ENCODE measurements at places on chromosomes 2 and 18.

DNA sequence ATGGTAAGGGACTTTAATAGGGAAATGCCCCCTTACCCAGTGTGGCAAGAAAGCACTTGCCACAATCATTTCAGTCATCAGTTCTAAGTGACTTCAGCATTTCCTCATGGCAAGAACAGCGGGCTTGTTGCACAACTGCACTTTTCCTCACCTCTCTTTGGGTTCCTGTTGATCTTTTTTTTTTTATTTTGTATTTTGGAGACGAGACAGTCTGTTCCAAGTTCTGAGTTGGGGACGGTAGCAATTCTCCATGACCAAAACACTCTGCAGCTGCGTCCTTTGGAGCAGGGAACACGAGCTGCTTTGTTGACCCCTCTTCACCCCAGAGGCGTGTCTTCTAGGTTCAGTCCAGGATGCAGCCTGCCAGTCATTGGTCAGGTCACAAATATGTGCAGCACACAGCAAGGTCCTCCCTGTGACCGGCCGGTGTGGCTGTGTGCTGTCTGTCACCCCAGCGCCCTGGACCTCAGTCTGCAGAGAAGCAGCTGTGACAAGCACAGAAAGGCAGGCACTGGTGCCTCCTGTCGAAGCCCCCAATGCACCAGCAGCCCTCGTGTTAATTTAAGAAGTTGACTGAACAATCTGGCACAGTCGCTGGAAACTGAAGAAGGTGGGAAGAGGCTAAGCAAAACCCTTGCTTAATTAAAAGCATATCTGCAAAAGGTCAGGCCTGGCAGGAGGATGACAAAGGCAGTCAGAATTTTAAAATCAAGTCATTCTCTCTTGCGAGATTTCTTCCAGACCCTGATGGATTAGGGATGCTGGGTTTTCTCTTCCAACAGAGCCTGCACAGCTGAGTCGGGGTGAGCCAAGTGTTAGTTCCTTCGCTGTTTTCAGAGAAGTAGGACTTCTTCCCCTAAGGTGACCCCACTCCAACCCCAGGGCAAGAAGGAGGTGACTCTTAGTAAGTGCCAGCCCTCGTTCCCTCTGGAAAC lies 96.7 kb upstream of the COPS8 start:
- DNase-seq: peak; percentile 84

GRCh38 chr18:22172120-22172582 lies 2.8 kb downstream of the GATA6 start:
- no peak for DNase-seq

GRCh38 chr18:57984490-57985115 lies 59.4 kb upstream of the NEDD4L start:
- no peak for DNase-seq

DNA sequence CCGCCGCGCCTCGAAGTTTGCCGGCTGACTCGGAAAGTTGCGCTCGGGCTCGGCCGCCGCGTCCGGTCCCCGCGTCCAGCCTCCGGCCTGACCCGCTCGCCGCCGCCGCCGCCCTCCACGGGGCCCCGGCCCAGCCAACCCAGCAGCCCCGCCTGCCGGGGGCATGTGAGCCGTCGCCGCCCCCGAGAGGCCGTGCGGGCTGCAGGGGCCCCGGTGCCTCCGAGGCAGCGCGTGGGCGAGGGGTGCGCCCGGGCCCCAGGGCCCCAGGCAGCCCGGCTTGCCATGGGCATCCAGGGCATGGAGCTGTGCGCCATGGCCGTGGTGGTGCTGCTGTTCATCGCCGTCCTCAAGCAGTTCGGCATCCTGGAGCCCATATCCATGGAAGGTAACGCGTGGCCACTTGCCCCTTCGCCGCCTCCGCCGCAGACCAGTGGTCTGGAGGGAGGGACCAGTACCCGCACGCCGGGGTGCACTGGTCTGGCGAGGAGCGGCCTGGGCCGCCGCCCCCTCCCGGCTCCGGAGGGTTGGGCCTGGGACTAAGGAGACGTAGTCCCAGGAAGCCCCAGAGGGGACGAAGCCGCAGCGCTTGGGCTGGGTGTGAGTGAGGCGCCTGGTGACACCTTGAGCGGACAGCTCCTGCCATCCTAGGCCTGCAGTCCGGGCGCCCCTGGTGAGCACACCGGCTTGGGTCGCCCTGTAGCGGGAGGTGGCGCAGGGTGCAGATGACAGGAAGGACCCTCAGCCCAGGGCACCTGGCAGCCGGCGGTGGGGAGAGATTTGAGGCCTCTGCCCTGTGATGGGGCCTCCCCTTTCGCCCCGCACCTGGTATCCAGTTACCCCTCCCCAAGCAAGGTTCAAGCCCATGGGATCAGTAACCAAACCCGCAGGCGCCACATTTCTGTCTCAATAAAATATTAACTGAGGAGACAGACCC lies 49.9 kb downstream of the KCNIP3 start:
- DNase-seq: peak; percentile 75

- DNase-seq: no peak
These were observed 37.0 kb downstream of the PIK3C3 start for GRCh38 chr18:41992066-41992465.

DNA sequence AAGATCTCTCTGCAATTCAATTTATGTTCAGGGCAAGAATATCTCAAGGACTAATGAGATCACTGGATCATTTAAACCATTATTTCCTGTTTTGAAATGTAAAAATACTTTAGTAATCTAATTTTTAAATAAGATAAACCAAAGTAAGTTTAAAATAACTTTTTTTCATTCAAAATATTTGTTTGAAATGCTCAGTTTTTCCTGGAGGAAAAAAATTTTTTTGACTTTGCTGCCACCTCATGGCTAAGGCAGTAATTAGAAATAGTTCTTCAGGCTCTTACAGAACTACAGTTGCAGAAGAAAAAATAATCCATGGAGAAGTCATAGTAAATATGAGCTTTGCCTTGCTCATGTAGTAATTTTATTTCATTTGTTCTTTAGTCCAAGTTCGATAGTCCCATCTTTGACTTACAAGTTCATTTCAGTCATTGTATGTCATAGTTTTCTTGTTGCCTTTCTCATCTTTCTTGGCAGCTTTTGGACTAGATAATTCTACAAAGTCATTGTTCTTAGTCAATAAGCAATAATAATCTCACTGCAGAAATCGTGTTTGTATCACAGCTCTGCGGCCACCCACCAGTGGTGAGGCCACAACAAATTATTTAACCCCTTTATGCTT lies 127.4 kb downstream of the DPP4 start:
- no peak for DNase-seq

DNA sequence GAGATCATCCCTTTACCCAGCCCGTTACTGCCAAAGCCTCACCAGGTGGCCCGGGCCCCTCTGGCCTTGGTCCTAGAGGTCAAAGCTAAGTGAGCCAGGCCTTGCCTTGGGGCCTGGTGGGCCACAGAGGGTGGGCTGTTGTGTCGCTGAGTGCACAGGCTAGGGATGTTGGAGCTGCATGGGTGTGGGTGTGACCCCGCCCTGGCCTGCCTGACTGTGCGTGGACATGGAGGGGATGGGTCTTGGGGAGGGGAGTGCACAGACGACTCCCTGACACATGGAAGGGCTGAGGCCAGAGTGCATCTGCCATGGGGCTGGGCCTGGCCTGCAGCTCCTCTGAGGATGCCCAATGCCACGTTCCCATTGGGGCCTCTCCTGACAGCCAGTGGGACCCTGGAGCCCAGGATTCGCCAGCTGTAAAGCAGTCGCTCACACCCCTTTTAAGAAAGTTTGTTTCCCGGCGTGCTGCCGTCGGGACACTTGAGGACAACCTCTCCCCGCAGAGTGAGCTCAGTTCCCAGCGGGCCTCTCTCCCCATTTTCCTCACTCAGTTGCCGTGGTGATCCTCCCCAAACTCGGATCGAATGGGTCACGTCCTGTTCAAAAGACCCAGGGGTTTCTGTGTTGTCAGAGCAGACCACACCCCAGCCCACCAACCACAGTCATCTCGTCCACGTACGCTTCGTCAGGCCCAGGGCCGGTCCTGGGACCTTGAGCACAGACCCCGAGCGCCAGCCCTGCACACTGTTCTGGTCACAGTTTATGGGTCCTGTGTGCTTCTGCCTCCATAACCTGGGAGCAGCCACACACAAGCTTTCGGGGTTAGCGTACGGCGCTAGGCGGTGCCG lies 93.5 kb downstream of the NFATC1 start:
- DNase-seq: no peak

DNA sequence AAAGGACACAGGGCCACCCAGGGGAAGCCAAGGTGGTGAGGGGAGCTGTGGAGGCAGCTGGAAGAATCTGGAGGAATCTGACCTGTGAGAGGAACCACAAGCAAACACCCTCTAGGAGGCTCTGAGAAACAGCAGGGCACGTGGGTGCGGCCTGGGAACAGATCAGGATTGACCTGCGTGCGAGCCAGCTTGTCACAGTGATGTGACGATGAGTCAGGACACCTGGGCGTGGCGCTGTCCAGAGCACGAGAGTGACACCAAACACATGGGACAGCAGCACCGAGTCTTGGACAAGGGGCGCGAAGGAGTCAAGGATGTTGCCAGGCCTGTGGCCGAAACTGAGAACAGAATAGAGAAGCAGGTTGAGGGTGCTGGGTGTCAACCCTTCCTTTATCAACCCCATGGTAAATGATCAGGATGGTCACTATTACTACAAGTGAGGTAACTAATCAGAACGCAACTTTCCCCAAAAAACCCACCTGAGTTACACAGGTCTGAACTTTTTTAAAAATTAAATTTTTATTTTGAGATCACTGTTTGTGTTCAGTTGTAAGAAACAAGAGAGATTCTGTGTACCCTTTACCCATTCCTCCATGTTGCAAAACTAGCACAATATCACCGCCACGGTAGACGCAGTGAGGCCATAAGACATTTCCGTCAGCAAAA lies 637 bp upstream of the SFT2D3 start:
- no peak for DNase-seq

DNA sequence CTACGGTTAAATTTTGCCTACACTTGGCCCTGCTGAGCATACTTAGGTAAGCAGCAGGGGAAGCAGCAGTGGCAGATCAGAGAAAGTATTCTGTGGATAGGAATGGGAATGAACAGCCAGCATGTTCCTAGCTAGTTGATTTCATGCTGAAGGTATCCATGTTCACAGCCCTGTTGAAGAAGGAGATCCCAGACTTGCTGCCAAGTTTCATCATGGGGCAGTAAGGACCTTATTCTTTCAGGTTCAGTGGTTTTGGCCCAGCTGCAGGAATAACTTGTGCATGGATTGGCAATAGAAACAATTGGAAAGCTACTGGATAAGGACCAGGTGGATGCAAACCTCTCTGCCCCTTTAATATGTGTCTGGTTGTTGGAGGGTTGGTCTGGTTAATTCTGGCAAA lies 98.2 kb upstream of the TMEM178A start:
- no peak for DNase-seq

DNA sequence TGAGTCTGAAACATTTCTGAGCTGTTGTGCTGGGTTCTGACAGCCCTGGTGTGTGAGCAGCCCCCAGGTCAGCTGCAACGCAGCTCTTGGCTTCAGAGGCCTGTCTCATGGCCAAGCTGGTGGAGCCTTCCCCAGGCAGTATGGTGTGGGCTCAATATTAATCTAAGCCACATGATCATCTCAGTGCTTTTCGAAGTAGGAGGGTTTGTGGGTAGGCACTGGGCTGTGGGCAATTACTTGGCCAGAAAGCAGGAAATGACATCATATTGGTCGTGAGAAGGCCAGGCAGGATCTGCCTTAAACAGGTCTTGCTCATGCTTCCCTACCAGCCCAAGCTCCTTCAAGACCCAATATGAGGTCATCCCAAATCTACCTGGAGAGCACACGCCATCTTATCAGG lies 26.9 kb downstream of the LOXHD1 start:
- peak; percentile 26 for DNase-seq

DNA sequence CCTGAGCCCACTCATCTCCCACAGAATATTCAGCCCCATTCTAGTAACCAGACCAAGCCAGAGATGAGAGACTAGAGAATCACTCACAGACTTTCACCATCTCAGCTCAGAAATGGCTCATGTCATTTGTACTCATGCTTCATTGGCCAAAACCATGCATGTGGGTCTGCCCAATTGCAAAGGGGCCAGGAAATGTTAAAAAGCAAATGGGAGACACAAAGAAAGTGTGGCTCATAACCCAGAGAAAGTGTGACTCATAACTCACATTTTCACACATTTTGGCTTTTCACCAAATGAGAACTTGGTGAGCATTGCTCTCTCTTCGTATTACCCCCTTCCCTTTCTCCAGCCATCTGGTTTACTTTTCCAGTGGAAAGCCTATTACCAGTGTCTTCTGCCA lies 66.2 kb downstream of the MDH1 start:
- no peak for DNase-seq

GRCh38 chr18:31267823-31268481 lies 50.0 kb upstream of the DSG1 start:
- DNase-seq: no peak

DNA sequence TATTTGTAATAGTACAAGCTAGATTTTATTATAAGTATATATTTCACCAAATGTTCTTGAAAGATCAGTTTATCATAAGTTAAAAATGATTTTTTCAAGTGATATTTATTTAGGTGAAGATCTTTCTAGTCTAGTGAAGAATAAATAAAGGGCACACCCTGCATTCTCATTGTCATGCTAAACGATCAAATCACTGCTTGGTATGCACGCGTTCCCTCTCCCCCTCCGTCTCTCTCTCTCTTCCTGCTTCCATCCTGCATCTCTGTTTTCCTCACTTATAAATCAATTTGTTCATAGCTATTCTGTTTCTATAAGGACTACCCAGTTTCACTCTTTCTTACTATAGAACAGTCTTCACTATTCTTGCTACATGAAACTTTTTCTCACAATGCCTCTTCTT lies 1067.4 kb downstream of the LRP1B start:
- no peak for DNase-seq

DNA sequence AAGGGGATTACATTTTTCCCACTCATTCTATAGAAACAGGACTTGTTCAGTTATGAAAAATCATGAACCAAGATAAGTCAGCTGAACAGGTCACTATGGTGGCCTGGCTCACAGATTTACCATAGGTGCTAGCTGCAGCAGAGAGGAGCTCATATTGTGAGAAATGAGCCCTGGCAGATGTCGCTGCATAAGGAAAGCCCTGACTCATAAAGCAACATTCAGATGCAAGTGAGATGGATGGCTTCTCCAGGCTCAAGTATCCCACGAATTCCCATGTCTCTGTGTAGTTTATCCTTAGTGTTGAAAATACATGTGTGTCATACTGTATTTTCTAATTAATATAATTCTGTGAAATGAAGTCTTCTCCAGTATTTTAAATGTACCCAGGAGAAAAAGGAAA lies 115.0 kb upstream of the LHCGR start:
- no peak for DNase-seq

DNA sequence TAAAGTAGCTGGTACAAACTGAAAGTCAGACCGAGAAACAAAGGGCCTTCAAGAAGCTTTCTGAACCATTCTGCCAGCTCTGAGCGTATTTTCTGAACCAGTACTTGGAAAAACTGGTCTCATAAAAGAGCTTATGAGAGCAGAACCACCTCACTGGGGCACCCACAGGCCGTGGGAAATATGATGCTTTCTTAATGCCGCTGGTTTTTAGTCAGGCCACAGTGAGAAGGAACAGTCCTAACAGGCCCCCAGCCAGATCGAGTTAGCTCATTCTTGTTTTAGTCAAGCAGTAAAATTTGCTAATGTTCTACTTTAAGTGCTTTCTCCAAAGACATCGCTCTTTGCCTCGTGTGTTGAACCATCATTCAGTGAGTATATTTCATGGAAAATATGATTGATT lies 12.7 kb upstream of the NOSTRIN start:
- no peak for DNase-seq
